Activated CD8-positive, alpha-beta memory T cell treated with anti-CD3 and anti-CD28 coated beads for 36 hours (primary cell): ENCODE measurements at places on chromosomes 12 and 14. TPM values are rescaled to one million over a fixed set of nuclear protein-coding genes. Genes with fewer than 3 reads are reported as not detected.

The DIO2 gene
- not detected for total RNA-seq

The GNB3 gene
- total RNA-seq: 0.63 TPM

The GARIN6 gene
- total RNA-seq: not detected

The EML5 gene
- total RNA-seq: 3.8 TPM

The PRPH gene
- not detected for total RNA-seq

The CLEC1A gene
- not detected for total RNA-seq

The ARHGAP9 gene
- 130 TPM for total RNA-seq
